Activated CD4-positive, alpha-beta T cell treated with anti-CD3 and anti-CD28 coated beads, Interleukin-10, Interleukin-2, amounts not matched to agents 100 ng/mL and 50 ng/mL, durations not matched to agents 16 hours and 8 hours (primary cell): ENCODE measurements at places on chromosomes 2 and 18.

DNA sequence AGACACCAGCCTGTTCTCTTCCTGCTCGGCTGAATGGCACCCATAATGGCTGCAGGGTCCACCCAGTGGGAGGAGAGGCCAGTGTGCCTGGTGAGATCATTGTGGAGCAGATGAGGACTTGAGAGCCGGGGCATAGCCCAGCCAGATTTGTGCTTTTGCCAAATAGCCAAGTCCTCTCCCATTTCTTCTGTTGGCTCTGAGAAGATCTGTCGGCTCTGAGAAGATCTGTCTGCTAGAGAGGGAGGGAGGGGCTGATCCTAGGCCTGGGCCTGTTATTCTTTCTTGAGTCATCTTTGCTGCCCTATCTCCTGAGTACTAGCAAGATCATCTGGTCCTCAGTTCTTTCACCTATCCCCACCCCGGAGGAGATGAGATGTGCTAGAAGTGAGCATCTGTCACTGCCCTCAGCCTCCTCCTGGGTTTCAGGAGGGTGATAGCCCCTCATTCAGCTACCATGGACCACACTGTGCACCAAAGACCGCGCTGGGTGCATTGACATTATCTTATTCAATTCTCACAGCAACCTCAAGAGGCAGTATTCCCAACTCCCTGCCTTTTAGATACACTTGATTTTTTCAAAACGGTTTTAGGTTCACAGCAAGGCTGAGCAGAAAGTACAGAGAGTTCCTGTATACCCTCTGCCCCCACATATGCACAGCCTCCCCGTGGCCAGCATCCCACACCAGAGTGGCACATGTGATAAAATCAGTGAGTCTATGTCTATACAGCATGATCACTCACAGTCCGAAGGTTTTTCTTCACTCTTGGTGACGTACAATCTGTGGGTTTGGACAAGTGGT, 98.6 kb downstream of the CAPN13 start:
- DNase-seq: peak; percentile 9

GRCh38 chr2:209425471-209426071, 1.7 kb downstream of the MAP2 start:
- DNase-seq: peak; percentile 5

DNA sequence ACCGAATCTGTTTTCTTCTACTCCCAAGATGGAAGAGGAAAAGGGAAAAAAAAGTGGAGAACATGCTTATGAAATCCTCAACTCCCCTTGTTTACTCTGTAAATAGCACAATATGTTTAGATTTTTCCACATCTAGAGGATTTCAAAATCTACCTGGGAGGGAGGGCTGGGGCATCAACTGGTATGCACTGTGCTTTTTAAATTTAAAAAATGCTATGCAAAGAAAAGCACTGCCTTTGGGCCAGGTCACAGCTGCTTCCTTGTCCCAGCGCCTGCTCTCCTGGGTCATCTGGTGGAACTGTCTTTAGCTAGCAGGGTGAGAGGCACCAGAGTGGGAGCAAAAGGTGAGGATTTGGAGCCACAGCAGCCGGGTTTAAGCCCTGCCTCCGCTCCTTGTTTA, 88.2 kb upstream of the BOD1L2 start:
- DNase-seq: no peak

DNA sequence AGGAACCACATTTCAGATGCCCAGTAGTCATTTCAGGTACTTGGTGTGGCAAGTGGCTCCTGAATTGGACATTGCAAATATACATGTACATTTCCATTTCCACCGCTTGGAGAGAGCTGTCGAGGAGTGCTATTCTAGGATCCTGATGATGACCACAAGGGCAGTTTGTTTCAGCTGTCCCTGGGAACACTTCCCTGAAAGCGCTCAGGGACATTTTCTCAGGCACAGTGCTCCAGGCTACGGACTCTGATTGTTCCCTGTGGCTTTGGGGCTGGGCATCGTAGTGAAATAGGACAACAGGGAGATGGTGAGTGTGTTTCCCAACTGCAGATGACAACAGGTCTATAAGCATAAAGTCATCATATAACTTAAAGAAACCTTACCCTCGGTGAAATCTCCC, 3.1 kb downstream of the DBI start:
- no peak for DNase-seq

DNA sequence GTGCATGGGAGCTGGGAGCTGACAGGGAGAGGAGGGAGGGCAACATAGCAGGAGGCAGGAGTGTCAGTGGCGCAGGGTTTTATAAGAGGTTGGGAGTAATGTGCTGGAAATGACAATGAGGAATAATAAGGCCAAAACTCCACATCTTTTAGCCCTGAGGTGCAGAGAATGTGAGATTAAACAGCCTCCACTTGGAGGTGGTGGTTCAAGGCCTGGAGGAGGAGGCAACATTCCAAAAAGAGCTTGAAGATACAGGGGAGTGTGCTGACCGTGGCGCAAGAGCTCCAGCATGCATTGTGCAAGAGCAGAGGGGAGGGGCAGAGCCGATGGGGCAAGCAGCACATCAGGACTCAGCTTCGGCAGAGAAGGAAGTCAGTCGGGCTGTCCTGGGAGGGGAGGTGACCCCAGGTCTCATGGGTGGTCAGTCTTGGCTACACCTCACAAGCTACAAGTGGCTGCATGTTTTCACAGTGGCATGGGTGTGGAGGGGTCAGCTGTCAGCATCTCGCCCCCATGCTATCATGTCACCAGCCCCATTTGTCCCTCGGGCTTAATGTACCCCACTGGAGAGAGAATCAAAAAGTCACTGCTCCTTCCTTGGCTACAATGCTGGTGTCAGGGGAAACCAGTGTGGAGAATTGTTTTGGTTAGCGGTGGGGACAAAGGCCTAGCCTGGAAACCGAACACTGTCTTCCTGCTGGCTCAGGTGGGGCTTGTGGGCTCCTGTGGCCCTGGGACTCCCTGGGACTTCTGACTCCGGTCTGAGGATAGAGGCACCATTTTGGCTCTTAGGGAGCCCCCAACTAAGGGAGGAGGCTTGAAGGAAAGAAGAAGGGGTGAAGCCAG, 208.0 kb downstream of the ZFP36L2 start:
- DNase-seq: no peak

DNA sequence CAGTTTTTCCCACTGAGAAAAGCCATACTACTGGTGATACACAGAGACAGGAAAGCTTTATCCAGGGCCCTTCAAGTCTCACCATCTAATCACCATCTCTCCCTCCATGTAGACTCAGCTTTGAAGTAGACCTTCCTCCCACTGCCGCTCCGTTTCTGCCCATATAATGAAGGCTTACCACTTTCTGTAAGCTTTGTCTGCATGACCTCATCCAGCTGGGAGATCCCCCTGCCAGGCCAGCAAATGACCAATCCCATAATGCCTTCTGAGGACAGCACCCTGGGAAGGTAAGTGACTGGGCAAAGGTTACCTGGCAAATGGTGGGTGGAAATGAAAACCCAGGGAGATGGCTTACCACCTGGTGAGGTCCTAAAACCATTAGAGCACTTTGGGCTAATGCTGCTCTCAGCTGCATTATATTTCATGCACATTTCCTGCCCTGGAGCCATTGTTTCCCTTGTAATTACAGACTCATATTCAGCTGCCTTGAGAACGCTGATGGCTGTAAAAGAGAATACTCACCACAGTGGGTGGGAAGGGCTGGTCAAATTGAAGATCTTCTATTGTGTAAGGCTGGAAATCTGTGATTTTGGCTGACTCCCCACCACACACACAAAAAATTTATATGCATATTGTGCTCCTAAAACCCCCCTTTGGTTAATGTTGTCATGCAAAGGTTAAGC, 350.7 kb upstream of the SYT4 start:
- no peak for DNase-seq

DNA sequence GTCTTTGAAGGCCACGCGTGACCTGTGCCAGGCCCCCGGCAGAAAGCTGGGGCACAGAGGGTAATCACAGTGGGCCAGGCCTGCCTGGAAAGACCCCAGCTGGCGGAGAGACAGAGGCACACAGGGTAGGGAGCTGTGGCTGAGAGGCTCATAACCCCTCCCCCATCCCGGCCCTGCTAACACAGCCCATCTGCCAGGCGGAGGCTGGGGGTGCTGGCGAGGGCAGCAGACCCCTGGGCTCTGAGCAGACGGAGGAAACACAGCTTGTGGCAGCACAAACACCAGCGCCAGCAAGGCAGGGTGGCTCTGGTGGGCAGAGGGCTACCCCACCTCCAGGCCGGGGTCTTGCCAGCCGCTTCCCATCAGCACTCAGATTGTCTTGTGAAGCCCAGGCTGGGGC, 19.0 kb downstream of the HS6ST1 start:
- no peak for DNase-seq

DNA sequence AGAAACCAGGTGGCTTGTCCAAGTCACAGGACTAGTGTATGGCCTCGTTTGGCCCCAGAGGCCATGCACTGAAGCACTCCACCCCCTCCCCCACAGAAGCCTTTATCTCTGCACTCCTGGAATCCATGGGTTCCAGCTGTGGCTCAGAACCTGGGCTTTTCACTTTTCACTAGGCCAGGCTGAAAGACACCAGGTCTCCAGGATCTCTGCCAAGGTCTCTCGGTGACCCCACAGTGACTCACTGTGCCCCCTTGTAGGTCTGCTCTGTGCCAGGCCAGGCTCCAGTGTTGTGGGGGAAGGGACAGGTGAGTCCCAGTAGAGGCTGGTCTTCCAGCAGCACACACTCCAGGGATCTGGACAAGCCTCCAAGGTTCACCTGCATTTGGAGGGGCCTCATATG, 31.0 kb upstream of the GLI2 start:
- DNase-seq: no peak

GRCh38 chr2:46326231-46326980, 29.2 kb downstream of the EPAS1 start:
- no peak for DNase-seq

GRCh38 chr2:62589691-62590356, 83.8 kb upstream of the TMEM17 start:
- no peak for DNase-seq

DNA sequence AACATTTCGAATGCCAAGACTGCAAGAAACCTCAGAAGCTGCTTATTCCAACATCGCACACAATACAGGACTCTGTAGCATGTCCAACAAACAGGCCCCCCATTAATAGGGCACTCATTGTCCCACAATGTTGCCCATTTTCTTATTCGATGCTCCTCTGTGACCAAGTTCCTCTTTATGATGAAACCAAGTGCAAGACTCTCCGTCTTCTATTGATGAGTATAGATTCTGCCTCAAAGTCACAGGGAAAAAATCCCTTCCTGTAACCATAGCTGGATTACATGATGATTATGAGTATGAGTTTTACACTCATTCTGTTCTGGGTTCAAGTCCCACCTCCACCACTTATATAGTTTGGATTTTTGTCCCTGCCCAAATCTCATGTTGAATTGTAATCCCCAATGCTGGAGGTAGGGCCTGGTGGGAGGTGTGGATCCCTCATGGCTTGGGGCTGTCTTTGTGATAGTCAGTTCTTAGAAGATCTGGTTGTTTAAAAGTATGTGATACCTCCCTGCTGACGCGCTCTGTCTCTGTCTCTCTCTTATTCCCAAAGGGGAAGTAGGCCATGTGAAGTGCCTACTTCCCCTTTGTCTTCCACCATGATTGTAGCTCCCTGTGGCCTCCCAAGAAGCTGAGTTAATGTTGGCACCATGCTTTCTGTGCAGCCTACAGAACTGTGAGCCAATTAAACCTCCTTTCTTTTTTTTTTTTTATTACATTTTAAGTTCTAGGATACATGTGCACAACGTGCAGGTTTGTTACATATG, 148.7 kb downstream of the OSR1 start:
- no peak for DNase-seq

DNA sequence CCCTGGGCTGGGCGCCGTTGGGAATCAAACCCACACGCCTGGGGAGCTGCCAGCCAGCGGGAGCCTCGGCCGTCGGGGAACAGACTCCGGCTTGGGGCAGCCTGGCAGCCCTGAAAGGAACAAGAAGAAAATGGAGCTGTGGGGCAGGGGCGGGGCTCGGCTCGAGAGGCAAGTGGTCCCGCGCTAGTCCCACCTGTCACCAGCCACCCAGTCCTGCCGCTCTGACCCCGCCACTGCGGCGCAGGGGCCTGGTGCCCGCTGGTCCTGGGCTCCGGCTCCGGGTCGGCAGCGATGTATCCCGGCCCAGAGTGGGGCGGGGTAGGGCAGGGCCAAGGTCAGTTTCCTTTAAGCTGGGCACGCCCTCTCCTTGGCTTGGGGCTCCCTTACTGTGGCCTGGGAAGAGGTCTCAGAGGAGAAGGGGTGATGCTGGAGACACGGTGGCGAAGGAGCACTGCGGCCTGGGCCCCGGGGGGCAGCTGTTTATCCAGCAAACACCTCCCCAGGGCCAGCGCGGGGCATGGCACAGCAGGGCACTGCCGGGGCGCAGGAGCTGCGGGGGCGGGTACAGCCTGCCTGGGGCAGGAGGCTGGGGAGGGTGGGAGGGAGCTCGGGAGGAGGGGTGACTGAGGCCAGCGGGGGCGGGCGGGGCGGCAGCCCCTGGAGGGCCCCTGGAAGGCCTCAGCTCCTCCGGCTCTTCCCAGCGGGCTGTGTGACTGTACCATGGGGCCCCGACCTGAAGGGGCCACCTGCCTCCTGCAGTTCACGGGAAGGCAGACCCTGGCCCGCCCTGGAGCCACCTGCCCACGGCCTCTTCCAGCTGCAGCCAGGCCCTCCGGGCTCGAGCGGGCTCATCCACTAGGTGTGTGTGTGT, 15.6 kb downstream of the ODC1 start:
- DNase-seq: no peak

DNA sequence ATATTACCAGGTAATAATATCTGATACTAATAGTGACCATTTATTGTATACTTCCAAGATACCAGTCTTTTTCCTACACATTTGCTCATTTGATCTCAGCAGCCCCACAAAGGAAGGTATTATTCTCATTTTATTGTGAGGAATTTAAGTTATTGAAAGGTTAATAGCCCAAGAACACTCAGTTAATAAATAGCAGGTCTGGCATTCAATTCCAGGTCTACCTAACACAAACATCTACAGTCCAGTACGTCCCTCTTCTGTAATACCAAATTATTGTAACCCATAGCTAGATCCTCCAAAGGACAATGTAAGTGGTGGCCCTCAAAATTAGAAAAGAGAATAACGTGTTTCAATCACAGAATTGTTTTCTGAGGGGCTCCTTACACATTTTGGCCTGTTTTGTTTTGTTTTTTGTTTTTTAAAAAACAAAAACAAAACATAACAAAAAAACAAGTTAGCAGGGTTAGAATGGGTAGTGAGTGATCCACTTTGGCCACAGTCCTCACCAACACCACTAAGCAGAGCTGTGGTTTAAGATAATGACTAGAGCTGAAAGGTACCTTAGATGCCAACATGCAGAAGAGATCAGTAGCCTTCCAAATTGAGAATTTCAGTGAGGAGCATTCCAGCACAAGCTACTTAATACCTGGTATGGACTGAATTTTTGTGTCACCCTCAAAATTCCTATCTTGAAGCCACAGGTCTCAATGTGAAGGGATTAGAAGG, 137.5 kb downstream of the DYM start:
- DNase-seq: no peak

- no peak for DNase-seq
These were observed 999.8 kb upstream of the CDH2 start for GRCh38 chr18:29176681-29177080.
